ENCODE measurements at places on chromosomes 6 and 20. TPM values are rescaled to one million over a fixed set of nuclear protein-coding genes. Genes with fewer than 3 reads are reported as not detected.

The C20orf202 gene
- total RNA-seq, result not detected

The TRIM15 gene
- total RNA-seq, result not detected

The SPAG4 gene
- total RNA-seq, result 2.7 TPM

The CEP162 gene
- total RNA-seq, result 2.7 TPM

The SLCO4A1 gene
- 20.8 TPM for total RNA-seq

The OOEP gene
- total RNA-seq, result not detected

The STMN3 gene
- total RNA-seq, result 3.1 TPM

The XKR7 gene
- not detected for total RNA-seq

The NELFCD gene
- total RNA-seq, result 23.2 TPM

The ADAM33 gene
- total RNA-seq, result 2.7 TPM

The MEI4 gene
- 0.25 TPM for total RNA-seq

The SNX9 gene
- total RNA-seq, result 31.1 TPM

The PKIB gene
- 0.75 TPM for total RNA-seq

The DNAAF9 gene
- 15.8 TPM for total RNA-seq

The PAQR8 gene
- 4.8 TPM for total RNA-seq

The C20orf204 gene
- total RNA-seq, result 0.86 TPM

The POPDC3 gene
- 31.1 TPM for total RNA-seq

The HLA-DMB gene
- total RNA-seq, result 6.9 TPM

The MYB gene
- not detected for total RNA-seq

The RBM12 gene
- total RNA-seq, result 51.6 TPM

The MAK gene
- not detected for total RNA-seq

The MCCD1 gene
- total RNA-seq, result not detected

The SCUBE3 gene
- 9.2 TPM for total RNA-seq

The COL9A1 gene
- total RNA-seq, result 3.1 TPM

The GSTA2 gene
- total RNA-seq, result not detected

The EFCAB8 gene
- total RNA-seq, result not detected

The IRF4 gene
- 0.74 TPM for total RNA-seq

The PGM3 gene
- total RNA-seq, result 22.6 TPM

The ERMARD gene
- 9.8 TPM for total RNA-seq

The OR12D2 gene
- total RNA-seq, result not detected

The RNF144B gene
- total RNA-seq, result 10.0 TPM

The FAXC gene
- 0.92 TPM for total RNA-seq

The SUMO4 gene
- 0.24 TPM for total RNA-seq

The VSX1 gene
- total RNA-seq, result 0.21 TPM

The SIRPB1 gene
- 0.99 TPM for total RNA-seq

The IL17F gene
- total RNA-seq, result not detected

The DEFB119 gene
- not detected for total RNA-seq

The CD83 gene
- total RNA-seq, result 2.9 TPM

The HCRTR2 gene
- not detected for total RNA-seq

The BTN1A1 gene
- not detected for total RNA-seq

The NDRG3 gene
- 30.4 TPM for total RNA-seq

The VGLL2 gene
- 0.22 TPM for total RNA-seq

The CDH4 gene
- total RNA-seq, result 0.12 TPM

The EPPIN gene
- total RNA-seq, result not detected

The SLC17A3 gene
- not detected for total RNA-seq

The PNPLA1 gene
- total RNA-seq, result 0.28 TPM

The ZBP1 gene
- total RNA-seq, result 0.16 TPM

The KCNK16 gene
- total RNA-seq, result not detected

The TINAG gene
- total RNA-seq, result 0.25 TPM

The DUSP22 gene
- total RNA-seq, result 53.0 TPM

The FOXC1 gene
- total RNA-seq, result 5.8 TPM

The BMP2 gene
- total RNA-seq, result 3.1 TPM

Data from heart right ventricle (tissue), 16 donors.